ENCODE measurements at places on chromosomes 3 and 15. TPM values are rescaled to one million over a fixed set of nuclear protein-coding genes. Genes with fewer than 3 reads are reported as not detected.

SNTN gene
- not detected for total RNA-seq

A4GNT gene
- not detected for total RNA-seq

DAPK2 gene
- total RNA-seq, result 5.1 TPM

TMIE gene
- 0.13 TPM for total RNA-seq

SI gene
- total RNA-seq, result not detected

ZNF662 gene
- total RNA-seq, result not detected

PLSCR2 gene
- not detected for total RNA-seq

CTXND1 gene
- total RNA-seq, result not detected

PRR20G gene
- 1.6 TPM for total RNA-seq

RETNLB gene
- not detected for total RNA-seq

PLEKHO2 gene
- total RNA-seq, result 5.9 TPM

RYR3 gene
- total RNA-seq, result not detected

MUC20 gene
- 0.38 TPM for total RNA-seq

PLSCR1 gene
- 41.9 TPM for total RNA-seq

CEP19 gene
- total RNA-seq, result 2.6 TPM

CYP1A1 gene
- 1.6 TPM for total RNA-seq

ADAMTS9 gene
- total RNA-seq, result 0.49 TPM

REC114 gene
- total RNA-seq, result not detected

SPINT1 gene
- total RNA-seq, result 0.91 TPM

FGD5 gene
- total RNA-seq, result not detected

TBL1XR1 gene
- 20.8 TPM for total RNA-seq

TMEM207 gene
- not detected for total RNA-seq

RARB gene
- total RNA-seq, result 10.3 TPM

AAGAB gene
- total RNA-seq, result 62.8 TPM

OXSM gene
- total RNA-seq, result 16.9 TPM

SLC12A1 gene
- not detected for total RNA-seq

OCA2 gene
- 0.34 TPM for total RNA-seq

RPUSD2 gene
- 15.3 TPM for total RNA-seq

CA12 gene
- total RNA-seq, result 188 TPM

UROC1 gene
- total RNA-seq, result not detected

IL17RD gene
- total RNA-seq, result 1.4 TPM

ZXDC gene
- 8.4 TPM for total RNA-seq

ZNF620 gene
- 1.6 TPM for total RNA-seq

RFT1 gene
- total RNA-seq, result 27.9 TPM

CHRM5 gene
- not detected for total RNA-seq

PPCDC gene
- 20.1 TPM for total RNA-seq

IQCB1 gene
- total RNA-seq, result 9.9 TPM

GOLGA6L4 gene
- total RNA-seq, result 0.29 TPM

CLDN16 gene
- total RNA-seq, result not detected

ANKRD28 gene
- total RNA-seq, result 45.5 TPM

NAA80 gene
- total RNA-seq, result 7.3 TPM

CLN6 gene
- 60.4 TPM for total RNA-seq

PRKCD gene
- 36.4 TPM for total RNA-seq

MYRIP gene
- total RNA-seq, result not detected

ATG7 gene
- total RNA-seq, result 15.1 TPM

LNP1 gene
- 0.67 TPM for total RNA-seq

FOXB1 gene
- not detected for total RNA-seq

CLEC3B gene
- total RNA-seq, result not detected

STRC gene
- total RNA-seq, result 0.17 TPM

P2RY13 gene
- not detected for total RNA-seq
